ENCODE measurements at places on chromosomes 6 and 20. TPM values are rescaled to one million over a fixed set of nuclear protein-coding genes. Genes with fewer than 3 reads are reported as not detected.

DNA sequence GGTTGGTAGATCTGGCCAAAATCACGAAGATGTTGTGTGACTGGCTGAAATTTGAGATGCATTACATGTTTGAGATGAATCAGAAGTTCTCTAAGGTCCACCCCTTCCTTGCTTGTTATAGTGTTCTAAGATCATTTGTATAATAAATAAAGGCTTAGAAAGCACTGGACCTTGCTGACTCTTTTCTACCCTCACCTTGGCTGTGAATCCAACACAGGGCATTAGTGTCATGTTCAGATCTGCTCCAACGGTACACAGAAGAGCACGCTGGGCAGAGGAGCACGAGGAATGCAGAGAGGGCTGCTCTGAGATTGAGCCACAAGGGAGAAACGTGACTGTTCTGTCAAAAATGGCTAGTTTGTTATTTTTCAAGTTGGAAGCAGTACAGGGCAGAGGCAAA, 169.5 kb upstream of the HDAC2 start:
- DNase-seq = no peak

- no peak for DNase-seq
Measured at GRCh38 chr6:142725024-142725770, 219.8 kb downstream of the HIVEP2 start.

BTBD3 gene
- total RNA-seq = 13.2 TPM

GRCh38 chr20:63042448-63043071, 35.8 kb upstream of the BHLHE23 start:
- DNase-seq = no peak
